ENCODE measurements at places on chromosomes 12 and 14. TPM values are rescaled to one million over a fixed set of nuclear protein-coding genes. Genes with fewer than 3 reads are reported as not detected.
A peak's percentile ranks its signal among the peaks of the same experiment; 100 is the strongest.

Gene EGLN3
- total RNA-seq: 2.6 TPM

DNA sequence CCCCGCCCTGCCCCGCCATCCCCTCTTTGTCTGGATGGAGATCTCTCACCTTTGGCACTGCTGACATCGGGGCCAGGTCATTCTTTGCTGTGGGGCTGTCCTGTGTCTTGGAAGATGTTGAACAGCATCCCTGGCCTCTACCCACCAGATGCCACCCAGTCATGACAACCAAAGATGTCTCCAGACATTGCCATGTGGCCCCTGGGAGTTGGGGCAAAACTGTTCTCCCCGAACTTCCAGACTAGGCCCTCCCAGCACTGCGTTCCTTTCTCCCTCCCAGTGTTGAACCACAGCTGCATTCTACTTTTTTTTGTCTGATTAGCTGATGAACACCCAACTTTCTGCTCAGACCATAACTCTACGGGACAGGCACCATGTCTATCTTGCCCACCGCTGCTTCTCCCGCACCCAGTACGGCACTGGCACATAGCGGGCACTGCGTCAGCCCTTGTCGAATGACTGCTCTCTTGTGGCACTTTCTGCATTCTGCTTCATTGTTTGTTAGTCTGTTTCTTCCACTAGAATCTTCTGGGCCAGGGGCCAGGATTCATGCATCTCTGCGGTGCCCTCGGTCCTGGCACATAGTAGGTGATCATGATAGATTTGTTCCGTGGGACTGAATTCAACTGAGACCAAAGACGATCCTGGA is 13.1 kb upstream of the MYL2 start:
- DNase-seq: no peak

DNA sequence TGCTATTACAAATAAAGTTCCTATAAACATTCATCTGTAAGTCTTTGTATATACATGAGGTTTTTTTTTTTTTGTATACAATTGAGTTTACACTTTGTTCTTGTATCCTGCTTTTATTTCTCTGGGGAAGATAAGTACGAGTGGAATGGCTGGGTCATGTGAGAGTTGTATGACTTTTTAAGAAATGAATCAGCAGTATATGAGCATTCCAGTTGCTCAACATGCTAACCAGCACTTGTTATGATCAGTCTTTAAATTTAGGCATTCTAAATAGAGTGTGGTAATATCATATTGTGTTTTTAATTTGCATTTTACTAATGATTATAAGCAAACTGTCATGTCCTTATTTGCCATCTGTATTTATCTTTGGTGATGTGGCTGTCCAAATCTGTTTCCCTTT is 44.7 kb upstream of the AMIGO2 start:
- DNase-seq: no peak

GRCh38 chr12:123655420-123655819 is 15.5 kb upstream of the TCTN2 start:
- no peak for DNase-seq

DNA sequence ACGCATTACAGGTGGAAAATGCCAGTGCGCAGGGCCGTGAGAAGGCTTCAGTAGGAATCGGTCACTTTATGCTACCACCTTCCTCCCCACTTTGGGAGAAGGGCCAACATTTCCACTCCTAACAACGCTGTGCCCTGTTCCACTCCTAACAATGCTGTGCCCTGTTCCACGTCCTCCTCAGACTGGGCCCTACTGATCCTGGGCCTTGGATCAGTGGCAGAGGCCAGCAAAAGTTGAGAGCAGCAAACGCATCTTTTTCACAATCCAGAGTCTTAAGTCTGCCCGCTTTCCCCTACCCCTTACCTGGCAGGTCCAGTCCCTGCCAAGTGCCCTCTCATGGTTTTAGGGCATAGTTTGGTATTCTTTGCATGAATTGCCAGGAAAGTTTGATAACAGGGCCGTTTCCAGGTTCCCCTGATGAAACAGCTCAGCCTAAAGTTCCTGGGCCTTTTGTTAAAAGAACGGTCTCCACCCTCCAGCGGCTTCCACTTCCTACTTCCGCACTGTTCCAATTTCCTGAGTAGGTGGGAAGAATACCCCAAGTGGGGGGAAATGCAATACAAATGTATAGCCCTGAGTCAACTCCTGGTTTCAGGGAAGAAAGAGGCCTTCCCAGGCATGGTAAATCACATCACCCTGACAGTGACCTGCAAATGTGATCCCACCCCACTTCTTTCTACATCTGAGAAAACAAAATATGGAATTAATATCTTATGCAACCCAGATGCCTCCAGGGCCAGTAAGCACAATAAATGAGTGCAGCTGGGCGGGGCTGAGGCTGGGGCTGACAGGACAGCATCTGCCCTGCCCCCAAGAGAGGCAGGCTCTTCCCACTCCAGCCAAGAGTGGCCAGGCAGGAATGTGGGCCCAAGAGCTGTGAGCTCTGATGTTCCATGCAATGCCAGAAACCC is 15.0 kb downstream of the KCTD10 start:
- no peak for DNase-seq

DNA sequence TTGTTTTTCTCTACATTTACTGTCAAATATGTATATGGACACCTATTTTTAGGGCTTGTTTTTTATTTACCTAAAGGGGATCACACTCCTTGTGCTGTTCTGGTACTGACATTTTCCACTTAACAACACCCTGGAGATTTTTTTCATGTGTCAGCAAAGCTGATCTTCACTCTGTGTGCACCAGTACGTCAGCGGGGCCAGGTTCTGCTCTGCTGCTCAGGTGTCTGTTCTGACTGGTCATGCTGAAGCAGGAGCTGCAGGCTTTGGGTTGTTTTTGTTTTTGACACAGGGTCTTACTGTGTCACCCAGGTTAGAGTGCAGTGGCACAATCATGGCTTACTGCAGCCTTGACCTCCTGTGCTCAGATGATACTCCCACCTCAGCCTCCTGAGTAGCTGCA is 81.9 kb upstream of the CCND2 start:
- DNase-seq: no peak

- DNase-seq: peak; percentile 91
Measured at GRCh38 chr14:89276424-89276975, 140.5 kb downstream of the FOXN3 start.

GRCh38 chr12:5037795-5038357 is 5.8 kb upstream of the KCNA5 start:
- no peak for DNase-seq

DNA sequence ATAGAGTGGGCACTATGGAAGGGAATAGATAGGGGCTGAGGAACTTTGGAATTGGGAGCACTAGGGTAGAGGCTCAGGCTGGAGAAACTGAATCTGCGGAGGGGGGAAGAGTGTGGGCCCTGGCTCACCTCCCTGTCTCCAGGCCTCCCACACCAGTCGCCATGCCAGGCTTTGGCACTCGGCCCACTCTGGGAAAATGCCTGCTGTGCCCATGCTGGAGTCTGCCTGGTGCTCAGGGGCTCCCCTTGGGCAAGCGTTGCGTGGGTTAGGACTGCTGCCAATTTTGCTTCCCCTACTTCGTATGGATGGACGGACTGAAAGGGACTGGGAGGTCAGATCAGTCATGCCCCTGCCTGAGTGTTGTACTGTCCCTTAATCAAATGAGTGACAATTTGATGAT is 34.6 kb upstream of the CISTR start:
- DNase-seq: no peak

DNA sequence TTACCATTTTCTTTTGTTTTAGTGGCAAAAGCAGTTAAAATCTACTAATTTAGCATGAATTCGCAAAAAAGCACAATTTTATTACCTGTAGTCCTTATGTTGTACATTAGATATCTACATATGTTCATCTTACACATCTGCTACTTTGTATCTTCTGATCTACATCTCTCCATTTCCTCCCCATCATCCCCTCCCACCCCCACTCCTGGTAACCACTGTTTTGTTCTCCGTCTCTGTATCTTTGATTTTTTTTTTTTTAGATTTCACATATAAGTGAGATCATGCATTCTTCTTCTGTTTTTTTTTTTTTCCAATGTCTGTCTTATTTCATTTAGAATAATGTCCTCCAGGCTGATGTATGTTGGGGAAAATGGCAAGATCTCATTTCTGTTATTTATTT is 922.7 kb downstream of the VRK1 start:
- DNase-seq: no peak
